Activated naive CD4-positive, alpha-beta T cell treated with anti-CD3 and anti-CD28 coated beads for 36 hours (primary cell): ENCODE measurements at places on chromosomes 3 and 15.

- DNase-seq, result peak; percentile 76
Measured at GRCh38 chr15:25790000-25790660, 73.0 kb downstream of the ATP10A start.

DNA sequence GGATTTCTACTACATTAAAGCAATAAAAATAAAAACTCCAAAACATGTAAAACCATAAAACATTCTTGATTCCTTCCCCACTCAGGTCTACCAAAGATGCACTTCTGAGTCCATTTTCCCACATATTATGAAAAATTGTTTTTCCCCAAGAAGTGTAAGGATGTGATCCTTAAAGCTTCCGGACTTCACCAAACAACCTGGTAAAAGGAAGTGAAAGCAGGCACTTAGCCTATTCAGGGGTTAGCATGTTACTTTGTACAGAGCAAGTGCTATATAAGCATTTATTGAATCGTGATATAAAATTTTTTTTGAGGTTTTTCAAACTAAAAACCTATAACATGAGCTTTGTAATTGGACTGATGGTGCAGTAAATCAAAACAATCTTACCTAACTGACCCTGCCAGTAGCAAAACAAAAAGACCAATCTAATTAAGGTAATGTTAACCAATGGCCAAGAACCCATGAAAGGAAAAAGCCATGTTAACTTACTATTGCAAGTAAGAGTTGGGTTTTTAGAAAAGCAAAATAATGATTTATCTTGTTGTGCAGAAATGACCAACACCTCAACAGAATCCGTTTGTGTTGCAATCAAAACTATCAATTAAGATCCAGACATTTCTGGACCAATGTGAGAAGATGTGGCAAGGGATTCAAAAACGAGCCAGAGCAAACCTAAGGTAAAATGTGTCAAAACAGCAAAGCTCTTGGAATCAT is 1.8 kb downstream of the SETD2 start:
- DNase-seq, result no peak

GRCh38 chr3:128697341-128697740 is 28.6 kb upstream of the RAB7A start:
- DNase-seq, result no peak

- no peak for DNase-seq
Measured at GRCh38 chr3:39038165-39038564, 13.6 kb downstream of the SCN11A start.

- DNase-seq, result no peak
Measured at GRCh38 chr3:126527455-126528211, 3.7 kb downstream of the CHST13 start.
